Mesenteric fat pad (tissue), 1 donor: ENCODE measurements at places on chromosomes 16 and 17. TPM values are rescaled to one million over a fixed set of nuclear protein-coding genes. Genes with fewer than 3 reads are reported as not detected.
A peak's percentile ranks its signal among the peaks of the same experiment; 100 is the strongest.

The C17orf113 gene
- 0.13 TPM for total RNA-seq

The CD19 gene
- total RNA-seq = 0.67 TPM

DNA sequence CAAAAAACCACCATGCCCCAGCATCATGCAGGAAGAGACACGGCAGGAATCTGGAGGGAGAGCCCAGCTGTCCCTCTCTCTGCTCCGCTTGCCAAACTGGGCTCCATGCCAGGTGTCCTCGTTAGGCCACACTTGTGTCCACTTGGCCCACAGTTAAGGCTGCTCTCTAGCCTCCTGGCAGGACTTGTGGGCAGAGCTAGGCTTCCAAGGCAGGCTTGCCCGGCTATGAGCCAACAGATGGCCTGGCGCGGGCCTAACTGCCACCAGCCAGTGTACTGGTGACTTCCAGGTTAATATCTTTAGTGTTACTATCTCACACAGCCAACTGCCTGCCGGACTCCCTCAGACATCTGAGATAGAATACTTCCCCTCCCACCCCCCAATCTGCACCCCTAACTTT, 10.6 kb downstream of the ATP6V0D1 start:
- DNase-seq = no peak

- no peak for DNase-seq
Measured at GRCh38 chr17:49597928-49598655, 22.4 kb downstream of the NXPH3 start.

The EFNB3 gene
- total RNA-seq = 0.58 TPM

The HOXB1 gene
- total RNA-seq = not detected

- no peak for DNase-seq
Measured at GRCh38 chr16:67202426-67202825, 3.5 kb downstream of the ELMO3 start.

DNA sequence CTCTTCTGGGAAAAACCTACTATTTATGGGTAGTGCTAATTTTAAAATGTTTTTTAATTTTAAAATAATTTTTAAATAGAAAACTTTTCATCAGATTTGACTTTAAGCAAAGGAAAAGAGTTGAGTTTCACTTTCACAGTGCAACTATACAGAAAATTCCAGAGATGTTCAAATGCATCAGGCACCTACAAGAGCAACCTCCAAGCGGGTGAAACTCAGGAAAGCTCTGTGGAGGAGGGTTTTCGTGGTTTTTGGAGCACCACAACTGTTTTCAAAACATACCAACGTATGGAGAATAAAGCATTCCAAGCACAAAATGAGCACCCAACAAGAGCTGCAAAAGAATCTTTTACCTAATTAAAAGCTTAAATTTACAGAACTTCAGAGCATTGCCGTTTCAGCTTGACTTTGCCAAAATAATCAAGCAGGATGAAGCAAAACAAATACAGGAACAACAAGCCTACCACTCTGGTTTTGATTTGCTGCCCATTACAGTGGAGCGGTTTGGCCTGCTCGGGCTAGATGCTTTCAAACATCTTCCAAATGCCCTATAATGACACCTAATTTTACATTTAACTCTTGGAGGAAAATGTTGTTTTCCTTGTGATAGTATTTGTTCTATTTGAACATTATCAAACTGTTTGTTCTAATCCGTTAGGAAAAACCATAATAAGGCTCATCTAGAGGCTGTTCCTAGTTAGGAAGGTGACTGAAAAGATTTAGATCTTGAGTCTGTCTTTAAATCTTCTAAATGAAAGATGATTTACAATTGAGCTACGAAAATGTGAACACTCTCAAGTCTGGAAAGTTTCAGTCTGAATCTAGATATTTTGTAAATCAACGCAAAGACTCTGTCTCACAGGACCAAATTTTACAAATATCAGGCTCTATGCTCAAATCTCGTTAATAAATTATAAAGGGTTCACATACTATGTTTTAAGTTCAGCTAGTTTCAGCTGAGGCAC, 34.5 kb downstream of the NACA2 start:
- DNase-seq = no peak

GRCh38 chr16:1822801-1823200, 3.8 kb downstream of the HAGH start:
- no peak for DNase-seq

The FTO gene
- total RNA-seq = 91.0 TPM

The SLC46A1 gene
- total RNA-seq = 13.0 TPM

DNA sequence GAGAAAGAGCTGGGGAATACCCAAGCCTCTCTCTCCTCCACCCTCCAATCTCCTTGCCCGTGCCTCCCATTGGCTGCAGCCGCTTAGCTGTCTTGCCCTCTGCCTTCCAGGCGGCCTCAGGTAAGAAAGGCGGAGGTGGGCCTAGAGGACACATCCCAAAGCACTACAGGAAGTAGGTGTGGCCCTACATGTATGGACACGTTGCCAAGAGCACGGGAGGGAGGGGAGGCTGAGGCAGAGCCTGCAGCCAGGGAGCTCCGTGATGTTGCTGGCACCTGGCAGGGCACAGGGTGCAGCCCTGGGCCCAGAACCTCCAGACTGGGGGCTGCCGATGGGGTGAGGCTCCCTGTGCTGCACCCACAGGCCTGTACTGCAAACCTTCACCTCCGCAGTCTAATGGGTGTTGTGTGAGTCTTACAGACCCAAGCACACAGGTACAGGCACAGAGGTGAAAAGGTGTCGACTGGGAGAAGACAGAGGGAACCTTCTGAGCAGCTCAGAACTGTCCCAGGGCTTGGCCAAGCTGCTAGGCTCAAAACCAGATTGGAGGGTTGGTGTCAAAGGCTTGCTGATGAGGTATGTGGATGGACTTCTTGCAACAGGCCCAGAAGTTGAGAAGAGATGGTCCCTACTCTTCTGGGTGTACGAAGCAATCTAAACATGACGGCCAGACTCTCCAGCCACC, 23.5 kb upstream of the FOXK2 start:
- no peak for DNase-seq

DNA sequence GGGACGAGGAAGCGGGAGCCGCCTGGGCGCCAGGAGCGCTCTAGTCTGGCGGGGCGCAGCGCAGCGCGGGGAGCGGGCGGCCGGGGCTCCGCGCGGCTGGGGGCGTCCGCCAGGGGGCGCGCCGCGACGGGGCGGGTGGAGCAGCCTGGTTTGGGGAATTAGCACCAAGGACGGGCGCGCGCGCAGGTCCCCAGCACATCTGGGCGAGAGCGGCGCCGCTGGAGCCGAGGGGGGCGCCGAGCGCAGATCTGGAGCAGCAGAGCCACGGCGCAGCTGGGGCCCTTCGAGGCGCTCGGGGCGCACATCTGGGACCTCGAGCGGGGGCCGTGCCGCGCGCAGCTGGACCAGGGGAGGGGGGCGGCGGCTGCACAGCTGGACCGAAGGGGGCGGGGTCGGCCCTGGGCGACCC, at the start of gene NXPH3:
NXPH3 (plus strand) TSS at position 193 of the 409 bp plus-strand sequence. CDS start 349 bp downstream, outside the sequence.
- DNase-seq = no peak

DNA sequence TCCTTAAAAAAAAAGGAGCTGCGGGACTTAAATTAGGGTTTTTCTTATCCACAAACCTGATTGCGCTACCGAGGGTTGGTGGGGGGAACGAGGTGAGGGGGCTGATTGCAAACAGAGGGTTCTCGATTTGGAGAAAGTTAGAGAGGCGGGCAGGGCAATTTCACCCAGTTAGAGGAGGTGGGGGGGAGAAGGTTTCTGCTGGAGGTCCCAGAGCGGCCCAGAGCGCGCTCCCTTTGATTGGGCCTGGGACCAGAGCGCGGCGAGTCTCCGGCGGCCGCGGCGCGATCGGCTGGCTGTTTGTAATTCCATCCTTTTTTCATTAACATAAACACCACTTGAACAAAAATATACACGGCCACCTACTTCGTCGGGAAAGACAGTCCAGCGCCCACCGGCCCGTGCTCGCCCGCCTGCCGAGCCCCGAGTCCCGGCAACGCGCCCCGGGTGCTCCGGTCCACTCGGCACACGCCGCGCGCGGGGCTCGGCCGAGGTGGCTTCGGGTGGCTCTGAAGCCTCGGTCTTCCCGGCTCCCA, 13.3 kb upstream of the FOXF1 start:
- DNase-seq = no peak

- peak; percentile 82 for DNase-seq
Measured at GRCh38 chr16:66481943-66482390, 54.9 kb downstream of the BEAN1 start.

The C16orf89 gene
- total RNA-seq = 14.1 TPM

- no peak for DNase-seq
Measured at GRCh38 chr16:57493767-57494166, 7.5 kb upstream of the DOK4 start.

DNA sequence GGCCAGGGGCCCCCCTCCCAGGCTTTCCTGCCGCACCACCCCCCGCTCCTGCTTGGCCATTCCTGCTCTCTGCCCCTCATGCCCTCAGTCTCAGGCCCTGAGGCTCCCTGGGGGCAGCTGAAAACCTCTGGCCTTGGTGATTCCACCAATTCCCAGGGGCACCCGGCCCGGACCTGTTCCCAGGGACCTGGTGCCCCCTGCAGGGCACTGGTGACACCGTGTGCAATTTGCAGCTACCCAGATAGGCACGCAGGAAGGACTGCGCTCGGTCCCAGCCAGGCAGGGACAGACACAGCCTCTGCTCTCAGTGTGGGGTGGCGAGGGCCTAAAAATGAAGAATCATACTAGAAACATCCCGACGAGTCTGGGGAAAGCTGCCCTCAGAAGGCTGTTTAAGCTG, 13.4 kb downstream of the WFDC1 start:
- DNase-seq = no peak

- peak; percentile 93 for DNase-seq
Measured at GRCh38 chr16:1300664-1301476, 8.6 kb upstream of the UBE2I start.

DNA sequence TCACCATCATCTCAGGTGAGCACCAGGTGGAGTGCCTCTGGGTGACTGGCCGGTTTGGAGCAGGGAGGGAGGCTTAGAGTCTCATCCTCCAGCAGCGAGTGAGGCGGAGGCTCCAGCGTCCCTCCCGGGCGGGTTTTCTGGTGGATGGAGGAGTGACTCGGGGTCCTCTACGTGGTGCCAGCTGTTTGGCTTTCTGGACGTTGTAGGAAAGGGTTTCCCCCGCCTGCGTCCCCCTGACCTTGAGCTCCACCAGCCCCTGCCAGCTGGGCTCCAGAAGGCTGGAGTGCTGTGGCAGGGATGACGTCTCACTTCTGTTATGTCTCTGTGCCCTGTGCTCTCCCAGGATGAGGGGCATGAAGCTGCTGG, 522 bp downstream of the DNASE1 start:
- no peak for DNase-seq

The MRPS23 gene
- total RNA-seq = 31.9 TPM

The LUC7L gene
- total RNA-seq = 56.7 TPM

DNA sequence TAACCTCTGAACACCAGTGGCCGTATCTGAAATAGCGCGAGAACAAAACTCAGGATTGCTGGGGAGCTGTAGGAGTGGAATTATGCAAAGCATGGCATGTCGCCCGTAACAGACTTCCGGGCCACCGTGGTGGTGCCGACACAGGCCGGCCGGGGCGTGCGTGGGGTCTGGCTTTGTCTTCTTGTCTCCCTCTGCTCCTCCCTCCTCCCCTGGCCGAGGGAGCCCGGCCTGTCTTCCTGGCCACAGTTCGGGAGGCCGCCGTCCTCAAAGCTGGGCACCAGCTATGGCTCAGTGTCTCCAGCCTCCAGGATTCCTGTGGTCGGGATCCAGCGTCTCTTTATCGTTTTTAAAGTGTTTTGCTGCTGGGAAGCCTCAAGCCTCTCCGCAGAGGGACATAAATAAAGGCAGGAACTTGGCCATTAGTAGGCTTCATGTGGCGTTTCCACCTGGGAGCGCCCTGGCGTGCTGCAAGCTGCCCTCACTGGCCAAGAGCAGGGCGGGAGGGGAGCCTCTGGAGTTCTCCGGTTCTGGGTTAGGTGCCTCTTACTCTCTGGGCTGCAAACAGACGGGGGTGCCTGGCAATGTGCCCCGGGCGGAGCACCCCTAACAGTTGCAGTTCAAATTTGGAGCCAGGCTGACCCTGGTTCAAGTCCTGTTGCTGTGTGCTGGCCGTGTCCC, 22.0 kb upstream of the NPTX1 start:
- no peak for DNase-seq

- DNase-seq = no peak
Measured at GRCh38 chr16:67652578-67653127, 7.4 kb downstream of the ACD start.

The APOH gene
- total RNA-seq = not detected

DNA sequence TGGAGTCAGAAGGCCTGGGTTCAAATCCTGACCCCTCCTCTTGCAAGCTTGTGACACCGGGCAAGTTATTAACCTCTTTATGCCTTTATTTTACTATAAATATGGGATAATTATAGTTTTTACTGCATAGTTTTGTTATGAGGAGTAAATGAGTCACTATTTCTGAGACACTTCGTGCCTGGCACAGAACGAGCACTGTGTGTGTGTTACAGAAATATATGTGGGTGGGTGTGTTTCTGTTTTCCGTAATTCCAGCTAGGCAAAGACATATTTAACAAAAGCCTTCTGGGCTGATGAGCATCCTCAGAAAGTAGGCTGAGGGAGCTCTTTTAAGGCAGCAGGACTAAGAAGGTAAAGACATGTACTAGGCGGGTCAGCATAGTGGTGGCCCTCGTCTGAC, 417.9 kb downstream of the MAF start:
- DNase-seq = no peak

The HOXB7 gene
- 12.8 TPM for total RNA-seq

DNA sequence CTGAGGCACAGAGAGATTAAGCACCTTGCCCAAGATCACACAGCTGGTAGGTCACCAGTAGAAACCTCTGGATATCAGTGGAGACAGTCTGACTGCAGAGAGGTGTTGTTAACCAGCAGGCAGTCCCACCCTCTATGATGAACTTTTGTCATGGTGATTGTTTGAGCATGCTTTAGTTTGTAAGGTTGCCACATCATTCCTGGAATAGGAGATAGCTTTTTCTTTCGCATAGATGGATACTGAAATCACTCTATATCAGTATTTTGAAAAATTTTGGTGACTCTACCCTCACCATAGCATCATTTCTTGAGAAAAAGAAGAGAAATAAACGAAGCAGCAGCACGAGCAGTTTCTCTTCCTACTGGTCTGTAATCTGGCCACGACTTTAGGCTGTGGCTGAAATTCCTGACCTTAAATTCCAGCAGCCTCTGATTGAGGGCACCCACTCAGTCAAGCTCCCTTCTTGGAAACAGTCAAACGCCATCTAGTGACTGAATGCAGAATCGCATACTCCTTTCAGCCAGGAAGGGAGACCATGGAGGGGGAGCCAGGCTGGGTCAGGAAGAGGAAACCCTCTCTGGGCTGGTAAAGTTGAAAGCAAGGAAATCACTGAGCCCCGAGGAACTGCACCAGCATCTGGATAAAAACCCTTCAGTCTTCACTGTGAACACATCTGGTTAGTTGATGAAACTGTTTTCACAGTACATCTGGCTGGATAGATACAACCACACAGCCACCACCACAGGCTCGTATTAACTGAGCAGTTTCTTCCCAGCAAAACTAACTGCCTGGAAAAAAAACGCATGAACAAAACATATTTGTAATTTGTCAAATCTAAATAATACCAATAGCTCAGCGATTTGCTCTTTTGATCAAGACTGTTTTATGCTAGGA, 108.5 kb upstream of the XYLT1 start:
- no peak for DNase-seq

DNA sequence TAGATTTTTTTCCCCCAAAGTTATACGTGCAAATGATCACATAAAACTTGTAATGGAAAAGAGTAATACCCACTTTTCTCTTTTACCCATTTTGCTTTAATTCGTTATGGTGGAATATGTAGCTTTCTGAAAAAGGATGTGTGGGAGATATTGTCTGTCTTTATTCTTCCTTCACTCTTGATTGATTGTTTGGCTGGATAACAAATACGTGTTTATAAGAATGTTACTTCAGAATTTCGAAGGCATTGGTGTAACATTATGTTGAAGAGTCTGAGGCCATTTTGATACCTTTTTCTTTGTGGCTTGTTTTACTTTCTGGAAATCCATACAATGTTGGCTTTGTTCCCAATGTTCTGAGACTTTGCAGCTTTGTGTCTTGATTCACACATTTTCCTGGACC, 71.4 kb downstream of the BCAS3 start:
- DNase-seq = no peak
